ENCODE measurements at places on chromosomes 11 and 22.
A peak's percentile ranks its signal among the peaks of the same experiment; 100 is the strongest.

DNA sequence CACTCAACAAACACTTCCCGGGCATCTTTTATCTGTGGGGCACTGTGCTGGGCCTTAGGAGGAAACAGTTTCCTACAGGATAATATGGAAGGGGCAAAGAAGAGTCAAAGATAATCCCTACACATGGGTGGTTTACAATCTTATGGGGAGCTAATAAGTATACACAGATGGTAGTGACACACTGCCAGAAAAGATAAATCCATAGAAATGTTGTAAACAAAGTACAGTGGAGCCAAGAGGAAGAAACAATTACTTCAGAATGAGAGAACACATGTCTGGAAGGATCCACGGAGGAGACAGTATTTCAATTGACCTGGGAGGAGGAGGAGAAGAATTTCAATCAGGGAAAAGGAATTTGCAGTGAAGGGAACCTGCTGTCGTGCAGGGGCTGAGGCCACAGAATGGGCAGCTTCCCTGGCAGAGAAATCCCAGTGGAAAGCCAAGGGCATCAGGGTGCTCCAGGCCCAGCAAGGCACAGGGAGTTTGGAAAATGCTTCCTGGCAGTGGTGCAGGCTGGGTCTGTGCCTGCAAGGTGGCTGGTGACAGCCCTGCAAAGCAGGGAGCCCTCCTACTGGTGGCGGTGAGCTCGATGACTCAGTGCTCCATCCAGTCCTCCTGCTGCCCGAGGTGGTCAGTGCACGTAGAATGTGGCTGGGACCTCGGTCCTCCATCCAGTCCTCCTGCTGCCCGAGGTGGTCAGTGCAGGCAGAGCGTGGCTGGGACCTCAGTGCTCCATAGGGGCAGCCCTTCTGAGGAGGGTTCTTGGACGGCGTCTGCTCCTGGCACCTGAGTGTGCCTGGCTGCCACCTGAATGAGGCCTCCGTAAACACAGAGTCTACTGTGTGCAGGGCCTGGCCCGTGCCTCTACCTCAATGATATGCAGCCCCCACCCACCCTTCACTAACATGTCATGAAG is 444.3 kb upstream of the B3GAT1 start:
- DNase-seq: no peak

DNA sequence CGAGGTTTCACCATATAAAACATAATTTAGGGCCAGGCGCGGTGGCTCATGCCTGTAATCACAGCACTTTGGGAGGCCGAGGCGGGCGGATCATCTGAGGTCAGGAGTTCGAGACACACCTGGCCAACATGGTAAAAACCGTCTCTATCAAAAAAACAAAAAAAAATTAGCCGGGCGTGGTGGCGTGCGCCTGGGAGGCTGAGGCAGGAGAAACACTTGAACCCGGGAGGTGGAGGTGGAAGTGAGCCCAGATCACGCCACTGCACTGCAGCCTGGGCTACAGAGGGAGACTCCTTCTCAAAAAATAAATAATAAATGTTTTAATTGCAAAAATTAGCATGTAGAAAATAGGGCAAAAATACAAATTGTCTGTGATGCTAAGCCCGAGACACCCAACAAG is 993 bp upstream of the SFI1 start:
- DNase-seq: no peak

GRCh38 chr11:65117206-65118096 is at the start of gene ZNHIT2:
ZNHIT2 (minus strand) TSS chr11:65117701; CDS start chr11:65117653, 48 bp downstream.
- peak; percentile 98 for DNase-seq

DNA sequence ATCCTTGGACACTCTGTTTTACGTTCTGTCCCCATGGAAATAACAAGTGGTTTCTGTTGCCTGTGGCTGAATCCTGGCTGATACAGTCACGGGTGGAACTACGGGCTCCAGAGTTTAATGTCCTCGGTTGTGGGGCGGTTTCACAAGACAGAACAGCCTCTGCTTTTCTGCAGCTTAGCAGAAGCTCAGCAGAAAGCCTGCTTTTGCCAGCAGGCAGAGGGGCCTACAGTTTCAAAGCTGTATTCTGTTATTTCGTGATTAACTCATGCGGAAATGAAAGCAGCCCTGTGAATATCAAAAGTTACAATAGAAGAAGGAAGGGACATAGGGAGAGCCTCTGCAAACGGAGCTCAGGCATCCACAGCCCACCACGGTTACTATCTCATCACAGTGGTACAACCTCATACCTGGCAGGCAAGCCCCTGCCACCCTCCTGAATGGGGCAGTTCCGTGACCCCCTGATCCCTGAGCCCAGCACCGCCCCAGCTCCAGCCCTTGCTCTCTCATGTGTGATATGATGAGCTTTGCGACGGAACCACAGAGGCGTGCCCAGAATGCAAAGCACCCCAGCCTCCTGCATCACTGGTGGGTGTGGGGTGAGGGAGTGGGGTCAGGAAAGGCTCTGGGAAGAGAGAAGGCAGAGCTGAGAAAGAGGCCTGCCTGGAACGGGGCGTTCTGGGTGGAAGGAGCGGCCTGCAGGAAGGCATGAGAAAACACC is 360.6 kb downstream of the BRD1 start:
- DNase-seq: no peak

DNA sequence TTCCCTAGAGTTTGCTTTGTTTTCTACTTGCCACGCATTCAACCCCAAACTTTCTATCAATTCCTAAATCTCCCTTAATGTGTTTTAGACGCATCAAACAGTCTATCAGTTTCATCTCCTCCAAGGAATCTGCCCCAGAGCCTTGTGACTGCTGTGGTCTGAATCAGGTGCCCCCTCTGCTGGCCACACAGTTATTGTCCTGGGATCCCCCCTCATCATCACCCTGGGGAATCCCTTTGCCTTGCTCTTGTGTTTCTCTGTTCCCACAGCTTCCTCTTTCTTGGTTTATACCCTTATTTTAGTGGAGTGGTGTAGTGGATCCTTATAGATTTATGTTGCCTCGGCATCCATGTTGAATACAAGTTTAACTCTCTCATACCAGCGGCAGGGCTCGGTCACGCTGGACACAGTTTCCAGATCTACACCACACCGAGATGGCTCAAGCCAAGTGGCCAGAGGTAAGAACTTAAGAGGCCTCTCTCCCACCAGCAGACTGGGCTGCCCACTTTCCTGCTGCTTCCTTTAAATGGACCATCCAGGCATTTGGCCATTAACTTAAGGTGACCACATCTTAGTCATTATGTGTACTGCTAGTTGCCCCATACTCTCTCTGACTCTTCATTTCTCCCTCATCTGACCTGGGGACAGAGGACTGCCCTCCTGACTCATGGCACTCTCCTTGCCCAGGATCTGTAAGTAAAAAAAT is 8.2 kb downstream of the UPB1 start:
- DNase-seq: peak; percentile 32
